ENCODE measurements at places on chromosomes 4 and X. TPM values are rescaled to one million over a fixed set of nuclear protein-coding genes. Genes with fewer than 3 reads are reported as not detected.

GRCh38 chr4:25702848-25703247, 47.2 kb downstream of the SLC34A2 start:
- no peak for DNase-seq

- peak; percentile 57 for DNase-seq
Observed at GRCh38 chr4:94452476-94453371, 982 bp downstream of the PDLIM5 start.

GRCh38 chrX:34559325-34559724, 97.8 kb downstream of the TMEM47 start:
- DNase-seq, result no peak

- no peak for DNase-seq
Observed at GRCh38 chr4:7464259-7464655, 29.5 kb upstream of the PSAPL1 start.

- DNase-seq, result no peak
Observed at GRCh38 chrX:153926858-153927671, 1.0 kb upstream of the ARHGAP4 start.

DNA sequence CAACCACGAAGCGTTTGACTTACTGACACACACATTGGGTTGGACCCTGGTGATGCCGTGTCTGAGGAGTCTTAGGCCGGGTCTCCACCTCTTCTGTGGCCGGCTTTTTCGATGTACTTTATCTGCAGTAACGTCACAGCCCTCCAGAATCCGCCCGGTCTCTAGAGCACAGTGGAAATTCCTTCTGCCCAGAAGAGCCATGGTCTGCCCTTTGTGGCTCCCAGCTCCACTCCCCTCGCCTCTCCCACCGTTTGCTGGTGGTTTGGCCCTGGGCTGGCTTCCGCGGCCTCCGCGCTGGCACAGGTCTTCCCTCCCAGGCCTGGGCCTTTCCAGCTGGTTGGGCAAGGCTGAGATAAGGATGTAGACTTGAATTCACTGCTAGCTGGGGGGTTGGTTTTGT, 4.3 kb downstream of the MAEA start:
- no peak for DNase-seq

- DNase-seq, result no peak
Observed at GRCh38 chrX:152428120-152428519, 23.0 kb downstream of the GABRA3 start.

- DNase-seq, result no peak
Observed at GRCh38 chrX:132094164-132094563, 33.7 kb downstream of the FRMD7 start.

DNA sequence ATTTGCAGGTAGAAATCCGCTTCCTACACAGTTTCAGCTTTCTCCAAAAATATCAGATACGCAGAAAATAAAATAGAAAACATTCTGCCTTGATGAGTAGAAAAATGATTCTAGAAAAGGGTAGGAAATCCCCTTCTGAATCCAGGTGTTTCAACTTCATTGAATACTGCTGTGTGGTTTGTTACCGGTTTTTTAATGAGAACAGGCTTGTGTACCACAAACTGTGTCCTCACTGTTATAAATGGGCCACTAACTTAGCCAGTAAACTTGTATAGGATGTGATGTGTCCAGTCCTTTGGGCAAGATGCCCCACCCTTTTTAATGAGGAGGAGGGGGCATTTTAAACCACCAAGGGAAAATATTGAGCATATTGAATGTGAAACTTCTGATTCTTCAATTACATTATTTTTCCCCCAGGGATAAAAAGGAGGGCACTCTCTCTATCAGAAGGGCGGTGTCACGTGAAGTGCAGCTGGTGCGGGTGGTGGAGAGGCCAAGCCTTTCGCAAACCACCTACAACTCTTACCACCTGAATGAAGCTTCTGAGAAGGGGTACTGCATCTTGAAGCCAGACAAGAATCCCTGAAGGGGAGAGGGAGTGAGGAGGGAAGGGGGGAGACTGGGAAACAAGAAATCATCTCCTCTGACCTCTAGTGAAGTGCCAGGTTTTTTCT, 4.5 kb downstream of the CXXC4 start:
- DNase-seq, result no peak

- DNase-seq, result no peak
Observed at GRCh38 chrX:14591976-14592375, 62.6 kb downstream of the GLRA2 start.

GRCh38 chr4:187172340-187172761, 448.7 kb upstream of the FAT1 start:
- no peak for DNase-seq

GRCh38 chrX:68934421-68934820, 105.6 kb downstream of the EFNB1 start:
- DNase-seq, result no peak

GRCh38 chr4:110371016-110371770, 104.8 kb upstream of the ENPEP start:
- DNase-seq, result no peak

The XAGE1A gene
- not detected for total RNA-seq

The STK26 gene
- total RNA-seq, result 103 TPM

The DCX gene
- 6.1 TPM for total RNA-seq

The CD99 gene
- 244 TPM for total RNA-seq

The FAT1 gene
- total RNA-seq, result 224 TPM

The NHS gene
- 6.0 TPM for total RNA-seq

The CTAG2 gene
- total RNA-seq, result not detected

The MAGEA8 gene
- total RNA-seq, result not detected

The GAGE12F gene
- not detected for total RNA-seq

The CAPN6 gene
- total RNA-seq, result 88.2 TPM
